ENCODE measurements at places on chromosomes 16 and 17.
A peak's percentile ranks its signal among the peaks of the same experiment; 100 is the strongest.

- DNase-seq = no peak
Observed at GRCh38 chr17:79811011-79811867, 14.4 kb upstream of the CBX8 start.

DNA sequence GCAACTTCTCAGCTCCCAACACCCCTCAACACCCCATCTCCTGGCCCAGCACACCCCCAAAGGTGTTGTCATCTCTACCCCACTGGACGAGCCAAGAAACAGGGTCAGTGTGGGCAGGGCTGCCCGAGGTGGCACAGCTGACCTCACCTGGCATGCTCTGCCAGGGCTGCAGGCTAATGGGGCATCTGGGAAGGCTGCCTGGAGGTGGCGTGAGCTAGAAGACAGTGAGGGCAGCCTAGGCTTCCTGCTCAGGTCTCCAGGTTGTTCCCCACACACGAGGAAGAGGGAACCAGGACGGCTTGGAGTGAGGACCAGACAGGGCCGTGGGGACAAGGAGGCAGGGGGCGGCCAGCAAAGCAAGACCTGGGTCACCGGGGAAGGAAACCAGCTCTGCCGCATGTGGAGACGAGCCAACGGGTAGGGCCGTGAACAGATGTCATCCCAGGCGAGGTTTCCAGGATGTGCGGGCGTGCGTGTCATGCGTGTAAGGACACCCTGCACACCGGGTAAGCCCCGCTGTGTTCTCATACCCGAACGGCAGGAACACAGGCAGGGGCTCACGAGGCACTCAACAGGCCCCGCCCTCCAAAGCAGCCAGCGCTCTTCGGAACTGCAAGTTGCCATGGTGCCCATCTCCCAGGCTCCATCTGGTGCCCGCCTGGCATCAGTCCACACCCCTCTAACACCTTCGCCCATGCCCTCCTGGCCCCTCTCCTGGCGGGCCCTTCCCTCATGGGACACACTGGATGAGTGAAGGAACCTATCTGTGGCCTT lies 29.6 kb upstream of the PVALEF start:
- no peak for DNase-seq

DNA sequence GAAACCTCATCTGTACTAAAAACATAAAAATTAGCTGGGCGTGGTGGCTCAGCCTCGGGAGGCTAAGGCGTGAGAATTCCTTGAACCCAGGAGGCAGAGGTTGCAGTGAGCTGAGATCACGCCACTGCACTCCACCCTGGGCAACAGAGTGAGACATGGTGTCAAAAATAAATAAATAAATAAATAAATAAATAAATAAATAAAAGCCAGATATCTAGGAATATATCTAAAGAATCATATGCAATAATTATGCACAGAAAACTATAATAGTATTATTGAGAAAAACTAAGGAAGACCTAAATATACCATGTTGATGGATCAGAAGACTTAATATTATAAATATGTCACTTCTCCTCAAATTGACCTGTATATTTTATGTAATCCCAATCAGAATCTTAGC lies 37.0 kb downstream of the TMC7 start:
- no peak for DNase-seq

- DNase-seq = no peak
Observed at GRCh38 chr16:61726701-61727100, 309.5 kb downstream of the CDH8 start.

DNA sequence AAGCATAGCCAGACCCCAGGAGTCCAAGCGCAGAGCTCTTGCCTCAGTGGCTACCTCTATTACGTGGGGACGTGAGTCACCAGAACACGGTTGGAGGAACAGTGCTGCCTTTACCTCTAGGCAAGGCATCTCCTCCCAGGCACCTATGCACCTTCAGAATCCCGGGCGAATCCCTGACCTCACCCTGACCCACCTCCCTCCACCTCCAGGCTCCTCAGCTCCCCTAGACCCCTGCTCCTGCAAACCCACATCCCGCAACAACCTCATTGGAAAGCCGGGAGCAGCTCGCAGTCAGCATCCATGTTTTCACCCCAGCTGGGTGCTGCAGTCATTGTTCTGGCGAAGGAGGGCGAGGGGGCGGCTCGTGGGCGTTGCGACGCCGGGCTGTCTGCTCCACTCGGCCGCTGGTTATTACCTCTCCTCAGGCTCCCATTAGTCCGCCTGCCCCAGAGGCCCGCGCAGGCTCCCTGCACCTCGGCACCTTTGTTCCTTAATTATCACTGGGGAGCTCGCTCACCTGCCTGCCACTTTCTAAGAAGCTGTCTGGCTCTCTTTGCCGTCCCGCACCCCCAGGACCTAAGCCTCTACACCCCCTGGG lies 24.6 kb upstream of the DLX4 start:
- no peak for DNase-seq

- DNase-seq = no peak
Observed at GRCh38 chr17:21245639-21246084, 7.5 kb downstream of the NATD1 start.

DNA sequence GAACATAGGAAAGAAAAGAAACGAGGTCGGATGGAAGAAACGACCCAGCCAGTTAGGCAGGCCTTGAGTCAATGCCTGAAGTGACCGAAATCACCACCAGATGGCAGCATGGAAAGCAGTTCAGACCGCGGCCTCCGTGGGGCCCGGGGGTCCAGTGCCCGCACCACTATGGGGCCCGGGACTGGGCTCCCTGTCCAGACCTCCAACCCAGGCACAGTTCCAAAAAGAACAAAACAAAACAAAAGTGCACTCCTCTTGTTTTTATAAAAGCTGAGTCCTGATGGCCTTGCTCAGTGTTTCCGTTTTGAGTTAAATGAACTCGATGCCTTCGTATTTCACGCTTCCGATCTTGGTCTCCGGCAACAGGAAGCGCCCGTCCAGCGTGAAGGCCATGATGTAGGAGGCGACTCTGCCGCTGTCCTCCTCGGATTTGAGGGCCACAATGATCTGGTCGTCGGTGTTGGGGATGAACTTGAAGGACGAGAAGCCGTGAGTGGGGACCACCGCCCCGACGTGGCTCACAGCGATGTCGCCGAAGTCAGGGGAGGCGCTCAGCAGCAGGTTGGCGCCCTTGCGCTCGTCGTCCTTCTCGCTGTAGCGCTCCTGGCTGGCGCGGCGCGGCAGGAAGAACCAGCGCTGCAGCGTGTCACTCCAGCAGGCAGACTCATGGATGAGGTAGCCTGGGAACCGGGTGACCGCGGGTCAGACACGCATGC lies 13.7 kb upstream of the LGALS3BP start:
- peak; percentile 23 for DNase-seq

GRCh38 chr17:31487648-31488263 lies 96.3 kb downstream of the RAB11FIP4 start:
- peak; percentile 89 for DNase-seq

GRCh38 chr16:69089091-69089910 lies 16.2 kb upstream of the HAS3 start:
- no peak for DNase-seq

GRCh38 chr17:74922694-74923537 lies at the start of gene USH1G:
TSS of gene USH1G (minus strand) at chr17:74923255. CDS start at chr17:74923073, 182 bp downstream.
- no peak for DNase-seq

- no peak for DNase-seq
Observed at GRCh38 chr17:67990909-67991308, 5.4 kb downstream of the C17orf58 start.

DNA sequence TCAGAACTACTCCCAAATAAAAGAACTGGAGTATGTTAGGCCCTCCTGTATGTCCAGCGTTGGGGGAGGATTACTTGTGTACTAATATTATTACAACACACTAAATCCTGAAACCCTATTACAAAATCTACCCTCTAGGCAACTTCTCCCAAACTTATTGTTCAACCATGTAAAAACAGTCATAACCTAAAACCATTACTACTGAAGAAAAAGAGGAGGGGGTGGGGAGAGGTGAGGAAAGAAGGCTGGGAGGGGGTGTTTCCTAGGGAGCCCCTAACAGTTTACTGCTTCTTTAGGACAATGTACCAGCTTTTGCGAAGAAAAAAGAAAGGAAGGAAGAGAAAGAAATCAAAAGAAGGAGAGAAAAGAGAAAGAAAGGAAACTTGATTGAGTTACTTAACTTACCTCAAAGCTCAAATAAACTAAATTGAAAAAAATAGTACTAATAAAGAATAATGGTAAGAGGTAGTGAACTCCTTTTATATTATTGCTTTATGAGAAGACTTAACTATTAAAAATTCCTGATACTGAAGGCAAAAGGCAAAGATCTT lies 2.3 kb downstream of the SALL1 start:
- no peak for DNase-seq

GRCh38 chr17:78040440-78041385 lies 82.2 kb downstream of the TNRC6C start:
- no peak for DNase-seq

- DNase-seq = no peak
Observed at GRCh38 chr16:10558746-10559641, 21.4 kb downstream of the EMP2 start.

- DNase-seq = no peak
Observed at GRCh38 chr17:49949634-49950033, 19.4 kb upstream of the DLX4 start.

- DNase-seq = no peak
Observed at GRCh38 chr17:50818921-50819657, 16.3 kb upstream of the WFIKKN2 start.

DNA sequence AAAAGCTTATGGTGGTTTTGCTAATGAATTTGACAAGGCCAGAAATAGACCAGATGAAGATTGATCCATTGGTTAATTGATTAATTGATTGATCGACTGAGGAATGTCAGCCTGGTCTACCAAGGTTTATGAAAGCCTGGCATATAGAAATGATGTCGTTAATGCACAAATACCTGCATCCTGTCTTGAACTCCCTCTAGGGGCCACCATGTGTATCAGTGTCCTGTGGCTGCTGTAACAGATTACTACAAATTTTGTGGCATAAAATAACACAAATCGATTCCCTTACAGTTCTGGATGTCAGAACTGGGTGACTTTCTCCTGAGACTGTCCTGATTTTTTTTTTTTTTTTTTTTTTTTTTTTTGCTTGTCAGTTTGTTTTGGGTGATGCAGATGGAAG lies 553.2 kb downstream of the MAF start:
- DNase-seq = no peak

DNA sequence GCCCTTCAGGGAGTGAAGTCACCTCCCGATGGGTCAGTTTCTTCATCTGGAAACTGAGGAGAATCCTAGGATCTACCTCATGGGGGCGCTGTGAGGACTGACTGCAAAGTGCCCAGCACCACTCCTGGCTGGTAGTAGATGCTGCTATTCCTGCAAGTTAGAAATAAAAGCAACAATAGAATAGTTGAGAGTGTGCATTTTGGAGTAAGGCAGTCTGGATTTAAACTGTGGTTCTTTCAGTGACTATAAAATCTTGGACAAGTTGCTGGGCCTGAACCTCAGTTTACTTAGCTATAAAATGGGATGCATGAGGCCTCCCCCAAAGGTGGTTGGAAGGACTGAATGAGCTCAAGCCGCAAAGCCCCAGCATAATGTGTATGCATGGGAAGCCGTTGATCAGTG lies 70.6 kb downstream of the CYB5B start:
- no peak for DNase-seq

DNA sequence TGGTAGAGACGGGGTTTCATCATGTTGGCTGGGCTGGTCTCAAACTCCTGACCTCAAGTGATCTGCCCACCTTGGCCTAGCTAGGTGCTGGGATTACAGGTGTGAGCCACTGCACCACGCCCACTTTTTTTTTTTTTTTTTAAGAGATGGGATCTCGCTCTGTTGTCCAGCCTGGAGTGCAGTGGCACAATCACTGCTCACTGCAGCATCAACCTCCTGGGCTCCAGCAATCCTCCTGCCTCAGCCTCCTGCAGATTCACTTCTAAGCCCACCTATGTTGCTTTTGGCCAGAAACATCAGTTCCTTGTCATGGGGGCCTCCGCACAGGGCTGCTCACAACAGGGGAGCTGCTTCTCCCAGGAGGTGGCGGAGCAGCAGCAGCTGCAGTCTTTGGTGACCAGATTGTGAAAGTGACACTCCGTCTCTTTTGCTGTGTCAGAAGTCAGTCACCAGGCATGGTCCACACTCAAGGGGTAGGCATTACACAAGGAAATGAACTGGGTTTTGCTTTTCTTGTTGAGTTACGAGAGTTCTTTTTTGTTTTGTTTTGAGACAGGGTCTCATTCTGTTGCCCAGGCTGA lies 4.5 kb upstream of the NME4 start:
- no peak for DNase-seq

GRCh38 chr16:74305978-74306784 lies 9.6 kb downstream of the PSMD7 start:
- DNase-seq = no peak

DNA sequence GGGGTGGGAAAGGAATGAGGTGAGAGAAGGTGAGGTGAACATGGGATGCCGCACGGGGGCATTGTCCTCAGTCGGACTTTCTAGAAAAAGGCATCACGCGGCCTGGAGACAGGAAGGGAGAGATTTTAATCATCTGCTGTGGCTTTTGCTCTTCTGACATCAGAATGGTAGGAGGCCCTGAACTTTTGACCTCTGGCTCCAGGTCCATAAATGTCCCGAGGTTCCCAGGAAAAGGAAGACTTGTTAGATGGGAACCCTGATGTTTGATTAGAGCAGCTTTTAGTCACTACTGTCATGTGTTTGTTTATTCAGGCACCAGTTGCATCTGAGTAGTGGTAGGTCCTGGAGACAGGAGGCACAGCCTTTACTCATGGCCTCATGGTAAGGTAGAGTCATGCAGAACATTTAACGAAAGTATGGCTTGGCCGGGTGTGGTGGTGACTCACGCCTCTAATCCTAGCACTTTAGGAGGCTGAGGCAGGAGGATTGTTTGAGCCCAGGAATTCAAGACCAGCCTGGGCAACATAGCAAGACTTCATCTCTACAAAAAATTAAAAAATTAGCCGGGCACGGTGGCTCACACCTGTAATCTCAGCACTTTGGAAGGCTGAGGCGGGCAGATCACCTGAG lies 203.1 kb downstream of the MSI2 start:
- DNase-seq = no peak

Data from stimulated activated CD8-positive, alpha-beta memory T cell treated with anti-CD3 and anti-CD28 coated beads, Interleukin-4, amount 100 ng/mL, for 1 hour (primary cell).